ENCODE measurements at places on chromosomes 1 and 21. TPM values are rescaled to one million over a fixed set of nuclear protein-coding genes. Genes with fewer than 3 reads are reported as not detected.

The CFAP126 gene
- not detected for total RNA-seq

The NHLH1 gene
- 2.6 TPM for total RNA-seq

The PFDN2 gene
- total RNA-seq = 2.4 TPM

The C1orf226 gene
- 1.7 TPM for total RNA-seq

The AQP10 gene
- not detected for total RNA-seq

The KIAA1614 gene
- 17.6 TPM for total RNA-seq

The HMCN1 gene
- total RNA-seq = 29.6 TPM

The FALEC gene
- not detected for total RNA-seq

The VWA1 gene
- total RNA-seq = 58.7 TPM

The FCRL6 gene
- 14.7 TPM for total RNA-seq

The MIGA1 gene
- total RNA-seq = 26.0 TPM

The CCDC27 gene
- 0.24 TPM for total RNA-seq

The CLCNKB gene
- not detected for total RNA-seq

The LCE1F gene
- total RNA-seq = not detected

The TNFRSF18 gene
- not detected for total RNA-seq

The KRTAP19-3 gene
- not detected for total RNA-seq

The CRYBG2 gene
- total RNA-seq = 7.0 TPM

The C1orf185 gene
- 1.9 TPM for total RNA-seq

The NES gene
- total RNA-seq = 19.0 TPM

The CFHR2 gene
- 4.3 TPM for total RNA-seq

The KCNA10 gene
- not detected for total RNA-seq

The KIFAP3 gene
- 84.7 TPM for total RNA-seq

The CA6 gene
- total RNA-seq = not detected

The RASAL2 gene
- total RNA-seq = 40.7 TPM

The HNRNPCL4 gene
- total RNA-seq = not detected

The FMO5 gene
- 14.0 TPM for total RNA-seq

The TNFRSF25 gene
- total RNA-seq = 21.4 TPM

The GJB5 gene
- 4.3 TPM for total RNA-seq
